ENCODE measurements at places on chromosomes 2 and 18. TPM values are rescaled to one million over a fixed set of nuclear protein-coding genes. Genes with fewer than 3 reads are reported as not detected.

Gene MAPK4
- total RNA-seq, result 2.0 TPM

Gene FKBP1B
- total RNA-seq, result 5.8 TPM

Gene FOSL2
- total RNA-seq, result 318 TPM

Gene SPATA3
- not detected for total RNA-seq

Gene REG1B
- not detected for total RNA-seq

Gene PRKAG3
- total RNA-seq, result 0.26 TPM

GRCh38 chr2:5539282-5540165, 152.7 kb upstream of the SOX11 start:
- DNase-seq, result no peak

- no peak for DNase-seq
These were observed 7.9 kb downstream of the CLHC1 start for GRCh38 chr2:55223958-55224760.

DNA sequence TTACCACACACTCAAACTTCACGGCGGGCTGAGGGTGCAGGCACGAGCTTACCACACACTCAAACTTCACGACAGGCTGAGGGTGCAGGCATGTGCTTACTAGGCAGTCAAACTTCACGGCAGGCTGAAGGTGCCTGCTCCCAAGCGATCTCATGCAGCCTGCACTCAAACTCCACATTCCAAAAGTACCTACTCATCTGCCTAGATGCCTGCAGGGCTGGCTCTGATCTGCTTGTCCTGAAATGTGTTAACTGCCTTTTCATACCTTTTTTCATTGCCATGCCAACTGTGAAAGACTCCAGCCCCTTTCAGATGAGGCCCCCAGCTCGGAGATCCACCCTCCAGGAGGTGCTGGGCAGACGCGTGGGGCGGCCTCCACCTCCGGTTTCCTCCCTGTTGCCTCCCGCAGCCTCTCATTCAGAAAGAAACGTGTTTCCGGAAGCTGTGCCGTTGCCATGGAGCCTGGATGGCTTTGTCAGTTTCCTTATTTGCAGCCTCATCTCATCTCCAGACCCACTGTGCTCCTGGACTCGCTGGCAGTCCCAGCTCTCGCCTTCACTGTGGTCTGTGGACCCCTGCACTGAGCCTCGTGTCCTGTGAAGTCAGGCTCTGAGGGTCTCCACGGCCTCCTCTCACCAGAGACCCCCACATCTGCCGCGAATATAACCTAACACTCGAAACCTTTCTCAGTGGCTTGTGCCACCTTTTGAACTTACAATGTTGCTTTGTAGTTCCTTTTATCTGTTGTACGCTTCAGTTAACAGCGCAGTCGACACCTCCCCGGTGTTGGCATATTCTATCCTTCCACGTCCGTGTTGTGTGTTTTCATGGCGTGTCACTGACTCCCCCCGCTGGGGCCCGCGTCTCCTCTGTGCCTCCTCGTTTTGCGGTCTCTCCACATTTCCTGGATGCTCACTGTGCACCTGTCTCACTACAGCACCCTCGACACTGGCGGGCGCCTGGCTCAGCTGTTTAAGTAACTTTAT, 106.1 kb upstream of the ALKAL2 start:
- no peak for DNase-seq

DNA sequence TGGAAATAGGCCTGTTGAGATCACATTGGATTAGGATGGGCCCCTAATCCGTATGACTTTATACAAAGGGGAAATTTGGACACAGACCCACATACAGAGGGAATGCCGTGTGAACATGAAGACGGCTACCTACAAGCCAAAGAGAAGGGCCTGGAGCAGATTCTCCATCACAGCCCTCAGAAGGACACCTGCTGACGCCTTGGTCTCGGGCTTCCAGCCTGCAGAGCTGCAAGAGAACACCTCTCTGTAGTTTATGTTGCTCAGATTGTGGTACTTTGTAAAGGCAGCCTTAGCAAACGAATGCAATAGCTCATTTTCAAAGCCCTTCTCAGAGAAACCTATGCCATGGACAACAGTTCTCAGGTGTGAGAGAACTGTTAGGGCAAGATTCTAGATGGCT, 86.1 kb downstream of the LONRF2 start:
- DNase-seq, result no peak

- DNase-seq, result no peak
These were observed 190.4 kb upstream of the SOX11 start for GRCh38 chr2:5501807-5502206.

GRCh38 chr2:126916744-126917143, 18.1 kb downstream of the TEX51 start:
- DNase-seq, result no peak
